ENCODE measurements at places on chromosomes 3 and 15.

DNA sequence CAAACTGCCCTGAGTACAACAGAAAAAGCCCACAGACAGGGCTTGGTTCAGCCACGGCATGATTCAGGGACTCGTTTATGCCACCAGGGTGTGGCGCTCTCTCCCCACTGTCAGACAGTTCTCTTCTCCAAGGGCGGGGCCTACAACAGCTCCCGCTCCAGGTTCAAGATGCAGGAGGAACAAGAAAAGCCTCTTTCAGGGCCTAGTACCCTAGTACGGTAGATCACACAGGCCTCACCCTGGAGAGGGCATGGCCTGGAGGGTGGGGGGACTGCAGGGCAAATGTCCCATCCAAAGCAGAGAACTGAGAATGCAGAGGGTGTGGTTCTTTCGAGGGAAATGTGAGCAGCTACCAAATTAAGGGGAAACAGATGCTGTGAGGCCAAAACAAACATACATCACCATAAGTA is 12.0 kb downstream of the MESD start:
- DNase-seq: peak; percentile 50

DNA sequence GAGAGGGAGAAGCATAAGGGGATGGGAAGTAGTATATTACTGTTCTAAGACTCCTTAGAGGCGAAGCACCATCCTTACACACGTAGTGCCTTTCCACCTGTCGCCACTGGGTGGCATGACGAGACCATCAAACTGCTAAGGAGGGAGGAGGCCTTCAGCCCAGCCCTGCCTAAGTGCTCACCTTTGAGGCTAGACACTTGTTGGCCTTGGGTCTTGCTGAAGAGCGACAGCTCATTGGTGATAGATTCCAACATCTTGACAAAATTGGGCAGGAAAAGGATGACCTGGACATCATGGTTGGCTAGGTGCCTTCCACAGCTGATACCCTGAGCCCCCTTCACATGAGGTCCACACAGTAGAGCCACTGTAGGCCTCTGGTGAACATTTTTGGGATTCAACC is 19.6 kb downstream of the CLK3 start:
- DNase-seq: peak; percentile 9

DNA sequence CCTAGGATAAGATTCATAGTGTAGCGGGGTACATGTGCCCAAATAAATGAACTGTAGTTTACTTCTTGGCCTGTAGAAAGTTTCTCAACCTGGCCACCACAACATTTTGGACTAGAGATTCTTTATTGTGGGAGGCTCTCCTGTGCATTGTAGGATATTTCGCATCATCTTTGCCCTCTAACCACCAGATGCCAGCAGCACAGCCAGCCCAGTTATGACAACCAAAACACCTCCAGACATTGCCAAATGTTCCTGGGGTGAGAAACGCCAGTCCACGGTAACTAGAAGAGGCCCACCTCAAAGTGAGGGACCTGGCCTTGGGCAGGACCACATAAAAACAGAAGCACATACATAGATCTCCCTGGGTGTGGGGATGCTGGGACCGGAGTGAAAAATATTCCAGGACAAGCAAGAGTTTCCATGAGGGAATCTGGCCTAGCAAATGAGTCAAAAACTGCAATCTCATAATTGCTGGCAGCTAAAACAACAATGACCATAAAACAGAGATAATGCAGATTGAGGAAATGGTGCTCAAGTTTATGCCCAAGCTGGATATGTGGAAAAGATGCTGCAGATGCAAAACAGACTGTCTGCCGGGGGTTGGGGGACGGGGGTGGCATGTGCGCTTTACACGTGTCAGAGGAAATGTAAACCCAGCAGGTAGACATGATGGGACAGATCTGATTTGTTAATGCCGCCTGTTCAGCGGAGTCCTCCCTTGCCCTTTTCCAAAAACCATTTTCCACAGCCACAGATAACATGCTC is 39.7 kb downstream of the ARHGEF3 start:
- peak; percentile 54 for DNase-seq

GRCh38 chr3:117565777-117566176 is 856.2 kb downstream of the TUSC7 start:
- no peak for DNase-seq

DNA sequence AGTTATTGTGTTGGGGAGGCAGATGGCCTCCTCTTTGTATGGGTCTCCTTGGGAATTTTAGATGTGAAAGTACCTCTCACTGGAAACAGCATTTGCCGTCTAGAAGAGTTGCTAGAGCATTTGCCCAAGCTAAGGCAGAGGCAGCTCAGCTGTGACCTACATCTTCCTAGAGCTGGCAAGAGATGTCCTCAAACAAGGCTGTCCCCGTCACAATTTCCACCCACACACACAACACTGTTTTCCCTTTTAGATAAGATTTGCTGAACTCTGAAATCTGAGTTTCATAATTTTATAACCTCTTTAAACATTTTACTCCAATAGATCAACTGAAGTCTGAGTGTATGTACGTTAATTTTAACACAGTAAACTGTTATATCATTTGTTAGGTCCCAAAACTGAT is 352.6 kb downstream of the EPHB1 start:
- no peak for DNase-seq

DNA sequence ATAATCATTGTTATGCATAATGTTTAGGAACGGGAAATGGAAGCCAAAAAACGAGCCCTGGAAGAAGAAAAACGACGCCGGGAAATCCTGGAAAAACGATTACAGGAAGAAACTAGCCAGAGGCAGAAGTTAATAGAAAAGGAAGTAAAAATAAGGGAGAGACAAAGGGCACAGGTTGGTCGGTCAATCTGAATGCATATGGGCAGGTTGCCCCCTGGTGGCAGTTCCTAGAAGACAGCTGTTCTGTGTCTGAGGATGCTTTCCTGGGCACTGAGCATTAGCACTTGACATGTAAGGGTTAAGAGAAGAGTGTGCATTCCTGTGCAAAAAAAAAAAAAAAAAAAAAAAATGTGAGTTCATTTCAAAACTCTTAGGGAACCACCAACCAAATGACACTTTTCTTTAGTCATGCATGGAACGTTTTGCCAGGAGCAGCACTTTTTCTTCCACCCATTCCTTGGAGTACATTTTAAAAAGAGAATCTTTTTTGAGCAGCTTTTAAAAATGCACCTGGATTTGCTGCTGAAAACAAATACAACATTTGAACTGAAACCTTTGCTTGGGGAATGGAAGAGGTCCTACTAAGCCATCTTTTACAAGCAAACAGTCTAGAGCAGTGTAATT is 11.1 kb upstream of the ABHD10 start:
- DNase-seq: peak; percentile 53

GRCh38 chr3:51063053-51063452 is 322.0 kb upstream of the MANF start:
- no peak for DNase-seq

DNA sequence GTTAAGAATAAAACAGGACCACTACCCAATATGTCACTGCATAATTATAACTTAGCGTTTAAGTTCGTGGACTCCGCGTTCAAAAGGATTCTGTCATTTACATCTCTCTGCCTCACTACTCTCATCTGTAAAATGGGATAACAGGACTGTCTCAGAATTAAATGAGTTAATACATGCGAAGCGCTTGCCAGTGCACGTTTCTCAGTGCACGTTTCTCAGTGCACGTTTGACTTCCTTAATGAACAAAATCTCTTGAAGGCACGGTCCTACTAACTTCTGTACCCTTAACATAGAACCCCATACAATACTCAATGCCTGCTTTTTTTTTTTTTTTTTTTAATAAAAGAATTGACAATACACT is 499 bp downstream of the RABL3 start:
- no peak for DNase-seq

GRCh38 chr3:73321286-73321999 is 260.0 kb downstream of the EBLN2 start:
- no peak for DNase-seq

- no peak for DNase-seq
Measured at GRCh38 chr3:175865724-175866123, 1006.6 kb downstream of the NAALADL2 start.

DNA sequence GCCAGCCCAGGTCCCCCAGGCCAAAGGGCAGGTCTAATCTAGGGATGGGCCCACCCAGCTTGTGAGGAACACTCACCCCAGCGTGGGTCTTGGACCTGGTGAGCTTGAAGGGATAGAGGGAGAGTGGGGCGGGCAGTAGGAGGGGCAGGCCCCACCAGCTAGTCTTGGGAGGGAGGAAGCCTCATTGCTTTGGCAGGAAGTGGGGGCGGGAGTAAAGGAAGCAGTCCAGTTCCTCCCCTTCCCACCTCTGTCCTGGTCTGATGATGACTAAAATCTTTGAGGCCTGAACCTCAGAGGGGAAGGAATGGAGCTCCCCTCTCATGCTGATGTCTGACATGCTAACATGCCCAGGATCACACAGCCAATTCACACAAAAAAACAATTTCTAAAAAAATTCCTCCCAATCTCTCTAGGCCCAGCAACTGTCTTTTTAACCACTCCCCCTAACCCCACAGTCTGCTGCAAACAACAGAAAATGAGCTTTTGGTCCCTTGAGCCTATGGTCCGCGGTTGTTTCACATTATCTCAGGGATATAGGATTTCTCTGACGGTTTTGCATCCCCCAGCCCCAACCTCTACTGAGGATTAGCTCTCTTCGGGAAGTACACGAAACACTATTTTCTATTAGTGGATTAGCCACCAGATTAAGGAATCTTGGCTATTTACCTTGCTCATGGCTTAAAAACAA is 30.7 kb upstream of the DUSP7 start:
- DNase-seq: no peak

DNA sequence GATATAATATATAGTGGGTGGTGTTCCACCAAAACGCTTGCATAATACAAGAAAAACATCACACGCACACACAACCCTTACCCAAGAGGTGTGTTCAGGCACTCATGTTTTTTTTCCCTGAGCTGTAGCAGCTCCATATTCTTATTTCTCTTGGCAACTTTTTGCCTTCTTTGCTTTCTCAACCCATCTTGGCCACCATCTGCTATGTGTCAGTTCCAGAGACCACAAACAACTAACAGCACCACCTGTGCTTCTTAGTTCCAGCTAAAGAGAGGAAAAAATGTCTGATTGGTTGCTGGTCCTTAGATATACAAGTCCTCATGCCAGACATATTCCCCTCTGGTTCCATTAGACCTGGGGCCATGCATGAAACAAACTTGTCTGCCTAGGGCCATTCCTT is 11.9 kb downstream of the ACTC1 start:
- no peak for DNase-seq

GRCh38 chr15:81098861-81099651 is 35.0 kb upstream of the CFAP161 start:
- no peak for DNase-seq

- no peak for DNase-seq
Measured at GRCh38 chr3:5188419-5189221, 1.1 kb downstream of the EDEM1 start.

GRCh38 chr3:172465281-172465680 is 17.0 kb upstream of the GHSR start:
- DNase-seq: no peak

DNA sequence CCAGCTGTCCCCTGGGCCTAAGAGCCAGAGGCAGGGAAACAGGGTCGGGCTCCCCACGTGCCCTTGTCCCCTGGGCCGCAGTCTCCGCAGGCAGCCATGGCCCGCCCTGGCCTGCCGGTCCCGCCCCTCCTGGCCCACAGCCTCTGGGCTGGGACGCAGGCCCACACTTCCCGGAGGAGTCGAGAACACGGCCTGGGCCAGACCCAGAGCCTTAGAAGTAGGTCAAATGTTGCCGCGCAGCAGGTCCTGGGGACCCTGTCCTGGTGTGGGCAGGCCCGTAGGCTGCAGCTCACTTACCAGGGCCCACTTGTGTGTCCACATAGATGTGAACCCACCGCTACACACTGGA is 4.3 kb upstream of the MYL3 start:
- DNase-seq: no peak

GRCh38 chr3:123357275-123357674 is 91.6 kb downstream of the ADCY5 start:
- no peak for DNase-seq

DNA sequence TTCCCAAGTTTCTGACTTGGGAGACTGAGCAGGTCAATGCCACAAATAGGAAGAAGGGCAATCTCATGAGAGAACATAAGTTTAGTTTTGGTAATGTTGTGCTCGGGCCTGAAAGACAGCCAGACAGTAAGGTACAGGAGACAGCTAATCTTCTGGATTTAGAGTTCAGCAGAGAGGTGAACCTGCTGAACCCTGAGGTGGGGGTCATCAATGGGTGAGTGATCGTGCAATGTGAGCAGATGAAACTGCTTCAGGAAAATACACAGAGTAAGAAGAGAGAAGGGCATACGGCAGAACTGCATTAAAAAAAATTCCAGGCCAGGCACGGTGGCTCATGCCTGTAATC is 23.3 kb downstream of the RUBCN start:
- no peak for DNase-seq

GRCh38 chr3:10492364-10493201 is 12.8 kb downstream of the ATP2B2 start:
- no peak for DNase-seq

DNA sequence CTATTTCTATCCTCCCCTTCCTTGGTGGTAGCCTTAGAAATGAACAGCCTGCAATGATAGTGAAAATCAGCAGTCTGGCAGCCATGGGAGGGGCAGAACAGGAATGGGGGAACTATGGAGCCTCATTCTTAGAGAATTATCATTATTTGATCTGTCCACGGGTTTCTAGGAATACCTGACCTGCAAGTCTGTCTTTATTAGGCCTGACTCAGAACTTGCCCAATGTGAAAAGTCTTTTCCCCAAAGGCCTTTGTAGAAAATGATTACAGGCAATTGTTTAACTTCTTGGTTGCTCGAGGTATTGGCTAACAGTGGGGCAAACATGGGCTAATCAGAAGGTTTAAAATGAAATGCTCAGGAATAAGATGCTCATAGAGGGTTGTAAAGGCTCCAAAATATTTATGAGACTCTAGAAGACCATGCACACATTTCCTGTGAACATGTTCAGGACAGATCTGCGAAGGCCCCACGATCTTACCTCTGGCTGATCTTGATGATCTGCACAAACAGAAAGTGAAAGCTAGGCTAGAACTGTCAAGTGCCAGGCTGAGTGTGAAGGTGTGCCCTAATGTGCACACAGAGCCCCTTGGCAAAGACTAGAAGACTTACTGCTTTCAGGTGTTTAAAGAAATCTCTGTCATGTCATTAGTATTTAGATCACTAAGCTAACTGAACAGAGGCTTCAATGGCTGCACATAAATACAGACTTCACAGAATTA is 39.6 kb upstream of the LAMP3 start:
- no peak for DNase-seq

GRCh38 chr3:129112308-129113052 is 9.1 kb downstream of the RAB43 start:
- DNase-seq: no peak

- DNase-seq: no peak
Measured at GRCh38 chr3:104519068-104519467, 847.6 kb upstream of the ALCAM start.

DNA sequence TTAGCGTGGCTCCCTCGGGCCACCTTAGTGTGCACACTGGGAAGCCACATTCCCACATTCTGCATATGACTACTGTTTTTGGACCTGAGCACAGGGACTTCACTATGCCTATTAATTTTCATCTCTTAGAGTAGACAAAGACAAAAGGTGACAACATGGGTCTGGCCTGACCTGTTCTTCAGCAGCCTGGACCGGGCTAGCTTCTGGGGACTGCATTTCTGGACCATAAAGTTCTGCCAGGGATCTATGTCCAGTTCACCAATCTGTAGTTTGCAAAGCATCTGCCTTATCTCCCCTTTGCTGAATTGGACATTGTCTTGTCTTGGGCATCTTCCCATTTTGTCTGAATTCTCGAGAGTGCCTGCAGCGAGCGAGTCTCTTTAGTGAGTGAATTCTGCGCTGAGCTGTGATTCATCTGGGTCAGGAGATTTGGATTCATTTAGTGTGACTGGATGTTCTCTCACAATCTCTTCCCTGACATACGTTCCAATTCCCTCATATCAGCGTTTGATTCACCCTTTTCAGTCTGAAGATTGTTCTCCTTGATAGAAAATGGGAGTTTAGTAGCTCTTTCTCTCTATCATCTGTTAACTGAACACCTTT is 112.2 kb upstream of the PLXNA1 start:
- no peak for DNase-seq

Measured in amniotic stem cell (primary cell).